ENCODE measurements at places on chromosomes 16 and 17.

GRCh38 chr16:12435730-12436129, 368.0 kb downstream of the CPPED1 start:
- DNase-seq = no peak

- DNase-seq = no peak
These were observed 20.4 kb downstream of the GAS7 start for GRCh38 chr17:10177913-10178505.

- no peak for DNase-seq
These were observed 11.8 kb upstream of the CLTC start for GRCh38 chr17:59607817-59608403.

- no peak for DNase-seq
These were observed 46.0 kb upstream of the MMP2 start for GRCh38 chr16:55433030-55433429.
